ENCODE measurements at places on chromosomes 1 and 21. TPM values are rescaled to one million over a fixed set of nuclear protein-coding genes. Genes with fewer than 3 reads are reported as not detected.

The TMEM53 gene
- 3.8 TPM for total RNA-seq

GRCh38 chr1:208449951-208450350 lies 205.8 kb upstream of the PLXNA2 start:
- DNase-seq = no peak

GRCh38 chr1:228735871-228736586 lies 750 bp downstream of the RHOU start:
- peak; percentile 55 for DNase-seq

DNA sequence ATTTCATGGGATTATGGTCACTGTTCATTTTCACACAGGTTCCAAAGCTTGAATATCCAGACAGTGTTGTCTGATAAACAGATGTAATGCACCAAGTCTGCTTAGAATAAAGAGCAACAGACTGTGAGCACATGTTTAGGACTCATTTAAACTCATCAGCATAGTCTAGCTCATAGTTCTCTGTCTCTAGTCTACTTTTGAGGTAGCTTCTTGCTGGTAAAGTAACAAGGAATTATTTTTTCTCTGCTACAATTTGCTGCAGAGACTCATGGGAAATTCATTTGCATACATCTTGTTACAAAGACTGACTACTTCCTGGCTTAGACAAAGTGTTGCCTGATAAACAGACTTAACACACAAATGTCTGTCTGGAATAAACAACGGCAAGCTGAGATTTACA lies 187.2 kb downstream of the NFIA start:
- no peak for DNase-seq

DNA sequence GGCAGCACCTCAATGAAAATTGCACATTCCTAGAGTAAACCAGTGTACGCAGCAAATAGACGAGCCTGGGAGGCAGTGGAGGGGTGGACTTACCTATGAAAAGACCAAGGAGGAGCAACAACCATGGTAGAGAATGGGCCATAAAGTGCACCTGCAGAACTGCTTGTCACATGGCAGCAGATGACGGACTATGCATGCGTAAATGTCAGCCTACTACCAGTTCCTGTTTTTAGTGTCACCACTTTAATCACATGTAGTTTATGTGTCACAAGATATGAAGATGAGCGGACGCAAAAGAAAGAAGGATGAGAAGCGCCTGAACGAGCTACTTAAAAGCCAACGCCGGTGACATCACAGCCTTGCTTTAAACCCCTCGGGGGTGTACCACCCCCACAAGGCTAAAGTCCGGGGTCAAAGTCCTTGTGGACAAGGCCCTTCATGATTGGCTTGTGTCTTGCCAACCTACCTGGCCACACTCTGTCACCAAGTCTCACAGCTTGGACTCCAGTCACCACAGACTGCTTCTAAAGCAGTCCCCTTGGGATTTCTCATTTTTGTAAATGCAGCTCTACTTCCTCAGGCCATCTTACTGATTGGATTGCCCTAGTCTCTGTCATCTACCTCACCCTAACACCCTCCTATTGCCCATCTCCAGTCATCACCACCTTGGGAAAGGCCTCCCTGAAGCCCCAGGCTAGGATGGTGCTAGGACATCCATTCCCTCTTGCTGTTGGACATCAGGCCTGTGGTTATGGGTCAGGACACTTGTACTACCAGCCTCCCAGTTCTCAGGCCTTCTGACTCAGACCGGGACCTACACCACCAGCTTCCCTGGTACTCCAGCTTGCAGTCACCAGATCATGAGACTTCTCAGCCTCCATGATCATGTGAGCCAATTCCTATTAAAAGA lies 6.0 kb upstream of the LY9 start:
- DNase-seq = no peak
